Nucleus accumbens (tissue), 56 donors: ENCODE measurements at places on chromosomes 3 and 15.
A peak's percentile ranks its signal among the peaks of the same experiment; 100 is the strongest.

GRCh38 chr15:100383302-100384107, 41.7 kb upstream of the ADAMTS17 start:
- no peak for DNase-seq

DNA sequence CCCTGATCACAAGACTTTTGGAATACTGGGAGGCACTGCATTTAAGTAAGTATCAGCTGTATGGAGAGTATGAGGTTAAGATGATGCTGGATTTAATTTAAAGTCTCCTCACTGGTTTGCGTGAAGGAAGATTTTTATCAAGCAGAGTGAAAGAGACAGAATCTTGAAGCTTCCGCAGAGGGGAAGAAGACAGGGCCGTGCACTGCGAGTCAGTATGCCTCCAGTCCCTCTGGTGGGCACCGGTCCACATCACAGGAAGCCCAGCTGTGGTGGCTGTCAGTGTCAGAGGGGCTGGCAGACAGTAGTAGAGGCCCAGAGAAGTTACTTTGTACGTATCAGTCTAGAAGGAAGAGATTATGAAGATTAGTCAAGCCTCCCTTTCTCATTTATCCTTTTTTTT, 379.0 kb upstream of the TPRG1 start:
- peak; percentile 10 for DNase-seq

GRCh38 chr3:16869261-16870005, 15.3 kb upstream of the PLCL2 start:
- no peak for DNase-seq

DNA sequence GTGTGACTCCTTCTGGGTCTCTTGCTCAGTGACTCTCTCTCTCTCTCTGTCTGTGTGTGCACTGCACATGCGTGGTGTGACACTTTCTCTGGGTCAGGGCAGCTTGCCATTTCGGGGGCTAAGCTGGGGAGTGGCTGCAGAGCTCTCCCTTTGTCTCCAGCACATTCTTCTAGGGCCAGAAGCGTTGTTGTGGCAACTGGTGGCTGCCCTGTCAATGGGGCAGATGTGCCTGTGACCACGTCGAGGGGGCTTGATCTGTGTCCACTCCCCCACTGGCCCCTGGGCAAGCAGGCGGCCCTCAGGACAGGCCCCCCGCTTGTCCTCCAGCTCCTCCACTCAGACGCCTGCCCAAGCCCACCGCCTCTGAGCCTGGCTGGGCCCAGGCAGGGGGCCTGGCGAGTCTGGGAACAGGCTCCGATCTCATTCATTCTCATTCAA, 67.8 kb downstream of the WNT7A start:
- peak; percentile 63 for DNase-seq

DNA sequence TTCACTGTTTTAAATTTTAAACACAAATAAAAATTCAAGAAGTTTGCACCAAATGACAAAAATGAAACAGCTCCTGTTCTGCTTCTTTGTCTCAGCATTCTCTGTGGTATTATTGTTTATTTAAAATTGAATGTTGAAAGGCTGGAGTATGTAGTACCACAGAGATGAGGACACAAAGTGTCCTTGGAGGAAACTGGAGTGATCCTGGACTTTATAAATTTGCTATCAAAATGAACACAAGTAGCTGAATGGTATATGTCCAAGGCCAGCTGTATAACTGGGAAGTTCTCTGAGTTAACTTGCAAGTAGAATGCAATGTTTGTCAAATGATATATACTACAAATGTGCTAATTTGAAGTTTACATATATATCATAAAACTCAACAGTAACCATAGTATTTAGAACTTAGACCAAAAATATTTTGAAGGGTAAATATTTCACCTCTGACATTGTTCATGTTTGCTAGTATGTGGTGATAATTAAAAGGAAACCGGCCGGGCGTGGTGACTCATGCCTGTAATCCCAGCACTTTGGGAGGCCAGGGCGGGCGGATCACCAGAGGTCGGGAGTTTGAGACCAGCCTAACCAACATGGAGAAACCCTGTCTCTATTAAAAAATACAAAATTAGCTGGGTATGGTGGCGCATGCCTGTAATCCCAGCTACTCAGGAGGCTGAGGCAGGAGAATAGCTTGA, 12.3 kb downstream of the BTLA start:
- no peak for DNase-seq
